Esophagus squamous epithelium (tissue), 5 donors: ENCODE measurements at places on chromosomes 5 and 9.

GRCh38 chr5:10323588-10324488 lies 16.1 kb upstream of the CMBL start:
- DNase-seq: no peak
- H3K27ac ChIP-seq: no peak overlapping the region
- peaks cover 8% of the 10 kb centered on the region for H3K4me1 ChIP-seq
- H3K4me3 ChIP-seq: no peak overlapping the region

- no peaks in the 10 kb centered on the region for H3K27me3 ChIP-seq
- no peak overlapping the region for H3K4me3 ChIP-seq
- DNase-seq: no peak
- peak overlapping the region; percentile 3 for H3K27ac ChIP-seq
Measured at GRCh38 chr9:77879437-77879943, 152.1 kb downstream of the GNAQ start.

- no peaks in the 10 kb centered on the region for H3K36me3 ChIP-seq
- no peak overlapping the region for H3K27ac ChIP-seq
- no peak for DNase-seq
- H3K4me3 ChIP-seq: no peak overlapping the region
Measured at GRCh38 chr5:88203981-88204750, 64.5 kb downstream of the TMEM161B start.

GRCh38 chr5:5271786-5272321 lies 131.7 kb downstream of the ADAMTS16 start:
- H3K27ac ChIP-seq: peak overlapping the region; percentile 42
- DNase-seq: no peak
- no peak overlapping the region for H3K4me3 ChIP-seq
- peaks cover 7% of the 10 kb centered on the region for H3K4me1 ChIP-seq
- H3K27me3 ChIP-seq: no peaks in the 10 kb centered on the region

GRCh38 chr5:139058121-139058520 lies 140.0 kb downstream of the SIL1 start:
- H3K4me1 ChIP-seq: peaks cover 6% of the 10 kb centered on the region
- H3K4me3 ChIP-seq: no peak overlapping the region
- no peak overlapping the region for H3K27ac ChIP-seq
- DNase-seq: no peak

- no peaks in the 10 kb centered on the region for H3K27me3 ChIP-seq
- H3K36me3 ChIP-seq: no peaks in the 10 kb centered on the region
- no peaks in the 10 kb centered on the region for H3K4me1 ChIP-seq
- H3K27ac ChIP-seq: no peak overlapping the region
Measured at GRCh38 chr5:68046445-68046844, 169.1 kb upstream of the PIK3R1 start.

- no peaks in the 10 kb centered on the region for H3K27me3 ChIP-seq
- no peak for DNase-seq
- H3K4me3 ChIP-seq: no peak overlapping the region
- H3K27ac ChIP-seq: no peak overlapping the region
Measured at GRCh38 chr9:69198521-69199220, 24.6 kb downstream of the TJP2 start.

DNA sequence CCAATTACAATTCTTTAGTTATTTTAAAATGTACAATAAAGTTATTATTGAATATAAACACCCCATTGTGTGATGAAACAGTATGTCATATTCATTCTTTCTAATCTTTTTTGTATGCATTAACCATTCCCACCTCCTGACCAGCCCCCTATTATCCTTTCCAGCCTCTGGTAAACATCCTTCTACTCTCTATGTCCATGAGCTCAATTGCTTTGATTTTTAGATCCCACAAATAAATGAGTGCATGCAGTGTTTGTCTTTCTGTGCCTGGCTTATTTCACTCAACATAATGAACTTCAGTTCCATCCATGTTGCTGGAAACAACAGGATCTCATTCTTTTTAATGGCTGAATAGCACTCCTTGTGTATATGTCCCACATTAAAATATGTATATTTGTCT lies 1858.9 kb upstream of the C9orf72 start:
- H3K27ac ChIP-seq: no peak overlapping the region
- H3K27me3 ChIP-seq: no peaks in the 10 kb centered on the region
- no peak for DNase-seq

- H3K36me3 ChIP-seq: no peaks in the 10 kb centered on the region
- no peak overlapping the region for H3K4me3 ChIP-seq
- no peaks in the 10 kb centered on the region for H3K27me3 ChIP-seq
Measured at GRCh38 chr9:113665064-113665463, 201.5 kb downstream of the RGS3 start.

GRCh38 chr5:31730139-31730538 lies 91.2 kb downstream of the PDZD2 start:
- H3K4me1 ChIP-seq: no peaks in the 10 kb centered on the region
- no peak overlapping the region for H3K27ac ChIP-seq
- H3K27me3 ChIP-seq: no peaks in the 10 kb centered on the region
- H3K36me3 ChIP-seq: no peaks in the 10 kb centered on the region
- DNase-seq: no peak

DNA sequence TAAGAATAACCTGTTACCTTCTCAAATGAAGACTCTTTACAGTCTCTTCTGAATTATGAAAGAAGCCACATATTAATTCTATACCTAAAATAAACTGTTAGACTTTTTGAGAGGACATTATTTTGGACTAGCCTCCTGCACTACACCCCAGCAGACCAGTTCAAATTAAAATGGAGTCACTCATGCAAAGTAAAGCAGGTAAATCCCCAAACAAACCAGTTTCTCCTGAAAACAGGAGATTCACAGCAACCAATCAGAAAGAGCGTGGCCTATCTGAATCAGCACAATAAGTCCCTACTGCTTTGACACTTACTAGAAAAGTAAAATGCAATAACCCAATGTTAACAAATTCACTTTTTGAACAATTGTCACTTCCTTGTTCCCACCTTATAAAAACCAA lies 58.8 kb downstream of the PTBP3 start:
- H3K4me1 ChIP-seq: no peaks in the 10 kb centered on the region
- H3K4me3 ChIP-seq: no peak overlapping the region
- peaks cover 18% of the 10 kb centered on the region for H3K36me3 ChIP-seq
- no peak for DNase-seq
- H3K27me3 ChIP-seq: no peaks in the 10 kb centered on the region

GRCh38 chr5:14133394-14133793 lies 9.7 kb upstream of the TRIO start:
- H3K27me3 ChIP-seq: no peaks in the 10 kb centered on the region
- no peak overlapping the region for H3K4me3 ChIP-seq
- H3K4me1 ChIP-seq: no peaks in the 10 kb centered on the region
- H3K36me3 ChIP-seq: no peaks in the 10 kb centered on the region

GRCh38 chr9:92057226-92057625 lies 58.0 kb downstream of the SPTLC1 start:
- H3K27ac ChIP-seq: no peak overlapping the region
- no peak for DNase-seq
- H3K27me3 ChIP-seq: no peaks in the 10 kb centered on the region
- H3K4me3 ChIP-seq: no peak overlapping the region
- peaks cover 8% of the 10 kb centered on the region for H3K36me3 ChIP-seq

GRCh38 chr9:107213080-107213479 lies 70.0 kb upstream of the RAD23B start:
- no peak for DNase-seq
- H3K4me3 ChIP-seq: no peak overlapping the region
- H3K27me3 ChIP-seq: no peaks in the 10 kb centered on the region

GRCh38 chr9:93658184-93658925 lies 82.0 kb downstream of the PHF2 start:
- H3K36me3 ChIP-seq: peaks cover 23% of the 10 kb centered on the region
